ENCODE measurements at places on chromosomes 12 and 14.

- DNase-seq, result no peak
These were observed 6.2 kb downstream of the CHST11 start for GRCh38 chr12:104462931-104463339.

DNA sequence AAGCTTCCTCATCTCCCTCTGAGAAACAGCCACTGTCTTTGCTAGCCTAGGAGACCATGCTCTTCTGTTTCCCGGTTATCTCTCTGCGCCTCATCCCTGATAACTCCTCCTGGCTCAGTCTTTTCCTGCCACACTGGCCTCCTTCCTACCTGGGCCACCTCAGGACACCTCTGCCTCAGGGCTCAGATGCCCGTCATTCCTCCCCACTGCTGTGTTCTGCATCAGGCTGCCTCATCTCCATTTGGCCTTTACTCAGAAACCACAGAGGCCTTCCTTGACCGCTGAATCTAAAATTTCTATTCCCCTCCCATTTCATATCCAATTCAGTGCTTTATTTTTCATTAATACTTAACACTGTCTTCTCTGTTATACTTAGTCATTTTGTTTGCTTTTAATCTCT is 311.0 kb upstream of the RGS6 start:
- DNase-seq, result no peak

- DNase-seq, result no peak
These were observed 21.3 kb downstream of the YAF2 start for GRCh38 chr12:42216737-42217136.

DNA sequence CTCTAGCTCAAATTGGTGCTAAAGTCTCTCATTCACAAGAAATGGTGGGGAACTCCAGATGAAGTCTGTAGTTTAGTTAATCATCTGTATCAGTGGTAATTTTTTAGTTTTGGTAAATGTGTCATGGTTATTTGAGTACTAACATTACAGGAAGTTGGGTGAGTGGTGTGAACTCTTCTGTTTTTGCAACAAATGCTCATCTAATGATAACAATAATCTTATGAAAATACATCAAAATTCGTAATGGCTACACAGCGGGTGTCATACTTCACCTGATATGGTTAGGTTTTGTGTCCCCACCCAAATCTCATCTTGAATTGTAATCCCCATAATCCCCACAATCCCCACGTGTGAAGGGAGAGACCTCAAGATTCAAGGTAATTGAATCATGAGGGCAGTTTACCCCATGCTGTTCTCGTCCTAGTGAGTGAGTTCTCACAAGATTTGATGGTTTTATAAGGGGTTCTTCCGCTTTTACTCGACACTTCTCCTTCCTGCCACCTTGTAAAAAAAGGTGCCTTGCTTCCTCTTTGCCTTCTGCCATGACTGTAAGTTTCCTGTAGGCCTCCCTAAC is 209.3 kb upstream of the FOXN3 start:
- peak; percentile 43 for DNase-seq

- no peak for DNase-seq
These were observed 96.8 kb downstream of the TTLL5 start for GRCh38 chr14:75757644-75758402.

DNA sequence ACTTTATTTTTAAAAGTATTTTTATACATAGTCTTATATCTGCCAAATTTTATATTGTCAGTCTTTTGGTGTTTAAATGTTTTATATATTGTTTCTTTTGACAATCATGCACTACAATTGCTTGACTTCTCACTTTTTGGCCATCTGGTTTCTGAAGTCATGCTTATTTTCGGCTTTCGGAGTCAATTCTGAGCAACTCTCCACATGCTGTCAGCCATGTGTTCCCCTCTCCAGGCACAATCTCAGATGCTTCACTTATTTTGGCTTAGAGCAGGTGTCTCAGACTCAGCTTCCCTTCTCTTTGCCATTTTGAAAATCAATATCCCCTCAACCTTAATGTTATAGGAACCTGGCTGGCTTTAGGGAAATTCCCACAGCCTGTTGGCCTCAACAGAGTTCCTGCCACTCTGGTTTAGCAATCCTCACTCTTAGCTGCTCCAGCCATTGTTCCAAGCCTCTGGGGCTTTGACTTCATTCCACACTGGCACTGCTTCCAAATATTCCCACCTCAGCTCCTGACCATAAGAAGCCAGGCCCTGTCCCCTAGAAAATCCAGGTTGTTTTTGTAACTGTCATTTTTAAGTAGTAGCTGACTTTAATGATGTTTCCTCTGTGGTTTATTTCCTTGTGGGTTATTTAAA is 125.5 kb upstream of the FAR2 start:
- no peak for DNase-seq
